ENCODE measurements at places on chromosomes 7 and 10.

DNA sequence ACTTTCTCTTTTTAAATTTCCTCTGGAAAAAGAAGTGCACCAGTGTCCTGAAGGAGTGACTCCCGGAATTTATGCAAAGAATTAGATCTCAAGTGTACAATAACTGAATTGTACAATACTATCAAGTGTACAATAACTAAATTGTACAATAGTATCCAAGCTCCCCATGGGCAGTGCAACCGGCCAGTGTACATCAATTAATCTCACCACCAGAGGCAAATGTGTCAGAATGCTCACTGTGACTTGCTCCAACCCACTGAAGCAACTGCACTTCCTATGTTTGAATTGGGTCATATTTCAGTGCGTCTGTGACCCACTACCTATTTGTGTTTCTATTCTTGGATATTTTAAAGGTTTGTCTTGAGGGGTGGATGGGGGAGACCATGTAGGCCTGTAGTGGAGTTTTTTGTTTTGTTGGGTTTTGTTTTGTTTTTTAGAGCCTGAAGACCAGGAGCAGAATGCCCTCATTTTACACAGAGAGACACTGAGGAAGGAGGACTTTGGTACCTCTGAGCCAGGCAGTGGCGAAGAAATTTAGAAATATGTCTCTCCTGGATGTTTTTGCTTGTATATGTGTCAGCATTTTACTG lies 78.5 kb upstream of the CTTNBP2 start:
- DNase-seq, result no peak

DNA sequence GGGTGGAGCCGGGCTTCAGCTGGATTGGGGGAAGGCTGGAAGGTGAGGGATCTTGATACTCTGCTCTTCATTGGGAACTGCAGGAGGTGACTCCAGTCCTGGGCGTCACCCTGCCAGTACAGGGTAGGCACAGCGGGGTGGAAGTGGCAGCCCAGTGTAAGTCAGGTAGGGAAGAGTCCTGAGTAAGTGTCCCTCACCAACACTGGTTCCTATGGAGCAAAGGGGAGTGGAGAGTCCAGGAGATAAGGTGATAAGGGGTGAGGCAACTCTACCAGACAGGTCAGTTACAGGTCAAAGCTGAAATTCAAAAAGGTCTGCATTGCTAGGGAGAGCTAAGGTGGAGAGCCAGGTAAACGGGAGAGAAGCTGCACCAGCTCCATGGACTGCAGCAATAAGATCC lies 145.6 kb upstream of the NFE2L3 start:
- no peak for DNase-seq

GRCh38 chr7:156950381-156950858 lies 908 bp downstream of the NOM1 start:
- DNase-seq, result peak; percentile 30

DNA sequence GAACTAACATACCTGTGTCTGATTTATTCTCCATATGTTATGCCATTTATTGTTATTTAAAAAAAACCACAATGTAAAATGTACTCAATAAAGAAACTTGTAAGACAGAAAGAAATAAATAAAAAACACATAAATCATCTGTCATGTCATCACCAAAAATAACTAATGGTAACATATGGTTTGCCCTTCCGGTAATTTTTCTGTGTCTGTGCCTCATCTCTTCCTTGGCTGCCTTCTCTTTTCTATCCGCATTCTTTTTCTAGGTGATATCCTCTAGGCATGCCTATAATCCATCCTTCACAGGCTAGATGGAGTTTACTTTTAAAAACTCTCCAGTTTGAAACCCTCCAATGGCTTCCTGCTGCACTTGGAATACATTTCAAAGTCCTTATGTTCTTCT lies 304.0 kb upstream of the ETV1 start:
- DNase-seq, result no peak

DNA sequence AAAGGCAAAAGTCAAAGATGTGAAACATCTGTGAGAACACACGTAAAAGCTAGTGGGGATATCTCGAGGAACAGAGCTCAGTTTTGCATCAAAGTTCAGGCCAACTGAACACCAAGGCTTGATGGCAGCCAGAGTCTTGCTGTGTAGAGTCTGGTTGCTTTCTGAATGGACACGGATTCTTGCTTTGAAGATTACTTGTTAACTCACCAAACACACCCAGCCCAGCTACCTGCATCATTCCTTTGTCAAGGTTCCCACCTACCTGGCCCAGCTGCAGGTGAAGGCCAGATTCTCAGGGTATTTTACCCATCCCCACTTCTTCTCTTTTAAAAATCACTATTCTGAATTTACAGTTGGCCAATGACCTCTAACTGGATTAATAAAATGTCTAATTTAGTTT lies 174.4 kb upstream of the PHYHIPL start:
- DNase-seq, result no peak

DNA sequence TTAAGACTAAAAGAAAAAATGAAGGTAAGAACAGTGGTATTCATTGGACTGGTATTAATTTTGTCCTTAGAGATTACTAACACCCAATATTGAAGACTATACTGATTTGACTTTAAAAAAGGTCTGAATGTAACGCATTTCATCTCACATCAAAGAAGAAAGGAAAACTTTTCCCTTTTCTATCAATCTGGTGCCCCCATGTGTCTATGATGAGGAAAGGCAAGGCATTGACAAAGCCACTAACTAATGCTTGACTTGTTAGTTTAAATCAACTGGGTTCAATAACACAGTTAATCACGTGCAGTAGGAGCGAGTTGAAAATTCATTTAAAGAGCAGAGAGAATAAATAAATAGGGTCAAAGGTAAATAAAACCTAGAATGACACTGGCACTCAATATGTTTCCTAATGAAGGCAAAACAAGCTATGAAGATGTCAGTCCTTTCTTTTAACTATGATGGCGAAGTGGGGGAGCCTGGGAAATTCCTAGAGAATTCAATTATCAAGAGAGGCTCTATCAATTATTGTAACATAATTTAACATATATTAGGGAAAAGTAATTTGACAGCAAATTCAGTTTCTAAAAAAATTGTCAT lies 180.9 kb downstream of the ANK3 start:
- peak; percentile 79 for DNase-seq

DNA sequence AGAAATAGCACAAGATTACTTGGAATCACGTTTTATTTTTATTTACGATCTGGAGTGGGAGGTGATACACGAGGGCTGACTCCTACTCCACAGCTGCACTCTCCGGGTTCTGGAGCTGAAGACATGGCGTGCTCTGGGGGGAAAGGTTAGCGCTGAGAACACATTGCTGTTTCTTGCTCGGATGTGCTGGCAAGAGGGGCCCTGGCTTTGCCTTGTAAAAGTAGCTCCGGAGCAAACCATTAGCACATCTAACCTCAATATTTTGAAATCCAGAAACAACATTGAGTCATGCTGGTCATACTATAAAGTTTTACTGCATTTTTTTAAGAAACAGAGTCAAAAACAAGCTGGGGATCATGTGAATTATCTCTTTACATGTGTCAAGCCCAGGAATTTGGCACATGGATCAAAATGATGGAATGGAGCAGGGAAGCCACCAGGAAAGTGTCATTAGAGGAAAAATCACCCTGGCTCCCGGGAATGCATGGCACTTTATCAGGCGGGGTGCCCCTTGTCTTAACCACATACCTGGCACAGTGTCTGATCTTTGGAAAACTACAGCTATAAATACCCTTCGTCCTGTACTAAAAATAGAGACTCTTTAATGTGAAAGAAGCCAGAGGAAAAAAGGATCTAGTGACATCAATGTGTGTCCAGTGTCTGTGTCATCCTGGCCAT lies 31.6 kb upstream of the LYZL1 start:
- DNase-seq, result peak; percentile 42

DNA sequence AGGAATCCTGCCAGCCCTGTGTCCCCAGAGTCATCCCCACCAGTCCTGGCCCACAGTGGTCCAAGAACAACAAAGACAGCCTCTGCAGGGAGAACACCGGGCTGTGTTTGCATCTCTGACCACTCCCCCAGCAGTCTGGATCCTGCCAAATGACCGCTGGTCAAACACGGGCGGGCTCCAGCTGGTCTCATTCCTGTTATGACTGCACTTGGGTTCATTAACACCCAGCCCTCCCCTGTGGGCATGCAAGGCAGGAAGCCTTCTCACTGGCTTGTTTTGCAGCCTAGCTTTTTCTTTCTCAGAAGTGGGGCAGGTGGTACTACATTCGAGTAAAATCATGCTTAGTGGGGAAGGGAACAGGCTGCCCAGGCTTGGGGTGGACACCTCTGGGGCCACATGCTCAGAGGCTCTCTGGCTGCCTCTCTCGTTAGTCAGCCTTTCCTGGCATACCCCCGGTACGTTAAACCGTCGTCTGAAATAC lies 190.0 kb downstream of the PLXNA4 start:
- no peak for DNase-seq

GRCh38 chr7:151020231-151020630 lies 4.1 kb downstream of the ATG9B start:
- no peak for DNase-seq

DNA sequence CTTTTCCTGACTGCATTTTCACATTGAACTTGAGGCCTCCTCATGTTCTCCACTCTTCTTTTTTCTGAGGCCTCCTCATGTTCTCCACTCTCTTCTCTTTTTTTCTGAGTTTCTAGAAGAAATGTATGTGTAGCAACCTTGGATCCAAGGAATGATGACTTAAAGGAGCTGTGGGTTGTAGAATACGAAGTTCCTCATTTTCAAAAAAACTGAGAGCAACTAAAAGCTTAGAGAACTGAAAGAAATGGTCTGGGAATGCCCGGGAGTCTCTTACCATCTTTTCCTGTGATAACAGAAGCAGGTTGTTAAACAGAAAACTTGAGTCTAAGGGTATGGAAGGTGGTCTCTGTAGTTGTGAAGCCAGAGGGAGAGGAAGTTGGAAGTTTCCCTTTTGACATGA lies 32.8 kb downstream of the MRPS33 start:
- DNase-seq, result no peak

DNA sequence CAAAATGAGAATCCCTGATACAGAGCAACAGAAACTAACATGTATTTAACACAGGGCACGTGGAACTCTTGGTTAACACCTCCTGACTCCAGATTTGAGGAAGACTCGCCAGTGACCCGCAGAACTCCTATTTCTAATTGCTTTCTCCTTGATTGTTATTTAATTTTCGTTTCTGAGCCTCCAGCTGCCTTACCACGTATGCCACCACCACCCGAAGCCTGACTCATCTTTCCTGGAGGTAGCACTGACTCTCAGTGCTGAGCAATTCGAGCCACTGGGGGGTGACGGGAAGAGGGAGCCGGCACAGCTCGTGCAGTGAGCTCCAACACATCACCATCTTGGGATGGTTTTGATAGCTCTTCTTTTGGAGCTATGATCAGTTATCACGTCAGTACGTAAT lies 273.9 kb upstream of the MGMT start:
- no peak for DNase-seq

GRCh38 chr10:132848291-132848701 lies 62.3 kb upstream of the NKX6-2 start:
- peak; percentile 33 for DNase-seq

- DNase-seq, result peak; percentile 97
Measured at GRCh38 chr10:73956476-73957359, 41.2 kb upstream of the VCL start.

DNA sequence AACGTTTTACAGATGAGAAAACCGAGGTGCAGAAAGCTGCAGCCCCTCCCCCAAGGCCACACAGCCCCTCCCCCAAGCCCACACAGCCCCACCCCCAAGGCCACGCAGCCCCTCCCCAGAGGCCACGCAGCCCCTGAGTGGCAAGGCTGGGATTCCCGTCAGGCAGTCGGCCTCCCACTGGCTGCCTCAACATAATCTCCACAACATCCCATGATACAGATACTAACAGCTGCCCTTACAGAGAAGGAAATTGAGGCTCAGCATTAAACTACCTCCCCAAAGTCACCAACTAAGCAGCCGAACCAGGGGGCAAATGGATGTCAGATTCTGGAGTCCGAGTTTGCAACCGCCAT lies 15.9 kb downstream of the SH3PXD2A start:
- DNase-seq, result no peak

- DNase-seq, result no peak
Measured at GRCh38 chr7:2520761-2521290, 1.3 kb downstream of the LFNG start.

DNA sequence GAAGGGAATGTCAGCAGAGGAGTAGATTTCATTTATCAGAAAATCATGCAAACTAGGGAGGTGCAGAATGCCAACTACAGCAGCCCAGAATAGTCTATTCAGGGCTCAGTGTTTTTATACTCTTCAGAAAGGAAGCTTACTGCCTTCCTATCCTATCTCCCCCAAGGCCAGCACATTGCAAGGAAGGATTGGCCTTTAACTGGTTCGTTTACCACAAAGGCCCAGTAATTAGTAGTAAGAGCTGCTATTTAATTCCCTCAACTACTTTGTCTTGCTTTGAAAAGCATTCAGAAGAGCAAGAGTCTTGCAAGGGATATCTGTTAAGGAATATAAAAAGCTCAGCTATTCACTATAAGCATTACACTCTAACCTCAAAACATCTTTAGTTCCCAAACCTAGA lies 86.4 kb upstream of the RNF148 start:
- no peak for DNase-seq

- DNase-seq, result no peak
Measured at GRCh38 chr7:107946451-107946850, 55.5 kb downstream of the DLD start.

- DNase-seq, result no peak
Measured at GRCh38 chr10:120782336-120782735, 68.8 kb upstream of the WDR11 start.

GRCh38 chr7:99693427-99694200 lies 13.8 kb upstream of the CYP3A5 start:
- peak; percentile 99 for DNase-seq

- DNase-seq, result no peak
Measured at GRCh38 chr7:55258631-55259030, 106.5 kb upstream of the LANCL2 start.

DNA sequence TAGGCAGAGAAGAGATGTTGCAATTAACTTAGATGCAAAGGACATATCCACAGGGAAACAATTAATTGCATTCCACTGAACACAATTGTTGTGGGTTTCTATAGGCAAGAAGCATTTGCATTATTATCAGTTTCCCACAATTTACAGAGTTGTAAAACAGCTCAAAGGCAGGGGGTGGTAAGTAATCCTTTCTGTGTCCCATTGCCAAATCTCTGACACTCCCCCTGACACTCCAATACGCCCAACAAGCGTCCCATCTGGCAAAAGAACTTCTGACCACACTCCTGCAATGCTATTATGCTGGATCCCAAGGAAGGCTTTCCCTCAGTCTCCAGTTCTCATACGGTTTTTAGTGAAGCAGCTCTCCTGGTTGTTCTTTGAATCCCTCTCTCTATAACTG lies 179.8 kb downstream of the CXCL12 start:
- no peak for DNase-seq

DNA sequence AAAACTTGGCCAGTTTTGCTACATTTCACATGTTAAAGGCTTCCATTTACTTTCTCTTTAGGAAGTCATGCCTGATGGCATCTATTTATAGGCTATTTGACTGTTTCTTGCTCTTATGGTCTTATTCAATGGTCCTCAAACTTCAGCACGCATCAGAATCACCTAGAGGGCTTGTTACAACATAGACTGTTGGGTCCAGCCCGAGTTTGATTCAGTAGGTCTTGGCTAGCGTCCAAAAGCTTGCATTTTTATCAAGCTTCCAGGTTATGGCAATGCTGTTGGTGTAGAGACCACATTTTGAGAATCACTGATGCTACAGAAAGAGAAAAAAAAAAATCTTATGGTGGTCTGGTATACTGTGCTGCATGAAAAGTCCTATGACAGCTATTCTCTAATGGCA lies 51.9 kb downstream of the MTPN start:
- peak; percentile 2 for DNase-seq

- no peak for DNase-seq
Measured at GRCh38 chr7:48537561-48537960, 366.3 kb downstream of the ABCA13 start.

Measured in OCI-M1 (cell line).